ENCODE measurements at places on chromosomes 2 and 18.

GRCh38 chr2:28895189-28895893 lies 874 bp downstream of the WDR43 start:
- peak; percentile 23 for DNase-seq

DNA sequence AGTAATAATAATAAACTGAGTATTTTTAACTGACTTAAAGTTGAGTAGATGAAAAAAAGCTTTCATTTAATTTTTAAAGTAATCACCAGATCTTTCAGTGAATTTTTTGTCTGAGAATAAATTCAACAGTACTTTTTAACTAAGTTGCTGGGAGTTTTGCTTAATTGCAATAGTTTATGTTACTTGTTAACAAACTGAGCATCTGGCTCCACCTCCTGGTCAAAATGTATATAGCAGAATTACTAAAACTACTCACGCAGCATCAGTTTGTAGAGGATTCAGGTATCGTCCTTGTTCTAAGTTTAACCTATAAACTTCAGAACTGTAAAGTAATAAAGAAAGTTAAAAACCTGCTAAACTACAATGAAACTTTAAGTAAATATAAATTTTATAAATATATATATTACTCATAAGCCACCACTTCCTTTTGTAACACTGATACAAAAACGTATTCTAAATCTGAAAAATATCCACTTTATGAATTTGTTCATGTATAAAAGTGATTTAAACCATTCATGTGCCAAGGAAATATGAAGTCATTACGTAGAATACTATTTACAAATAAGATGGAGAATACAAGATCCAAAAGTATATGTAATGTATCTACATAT lies 21.3 kb downstream of the NOL10 start:
- DNase-seq, result no peak

- no peak for DNase-seq
These were observed 50.9 kb downstream of the PKP4 start for GRCh38 chr2:158507679-158508078.

DNA sequence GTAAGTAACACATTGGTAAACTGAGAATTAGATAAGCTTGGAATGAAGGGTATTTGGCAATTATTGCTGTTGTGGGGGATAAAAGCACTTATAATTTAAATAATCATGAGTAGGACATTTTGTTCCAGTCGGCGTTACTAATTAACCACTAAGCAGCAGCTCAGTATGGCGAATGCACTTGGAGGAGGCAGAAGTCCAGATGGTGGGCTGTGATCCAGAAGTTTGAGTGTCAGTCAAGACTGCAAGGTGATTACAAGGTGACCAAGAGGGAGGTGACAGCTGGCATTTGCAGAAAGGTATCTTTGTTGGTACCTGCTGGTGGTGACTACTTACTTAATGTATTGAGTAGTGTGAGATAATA lies 643.6 kb upstream of the FAM98A start:
- DNase-seq, result no peak

Measured in stimulated activated CD4-positive, alpha-beta T cell treated with anti-CD3 and anti-CD28 coated beads, Interleukin-4, amount 100 ng/mL, for 48 hours (primary cell).